NCI-H1436 (cell line): ENCODE measurements at places on chromosomes 4 and X.

GRCh38 chr4:153560908-153561307 is 94.7 kb downstream of the TMEM131L start:
- no peak for DNase-seq

DNA sequence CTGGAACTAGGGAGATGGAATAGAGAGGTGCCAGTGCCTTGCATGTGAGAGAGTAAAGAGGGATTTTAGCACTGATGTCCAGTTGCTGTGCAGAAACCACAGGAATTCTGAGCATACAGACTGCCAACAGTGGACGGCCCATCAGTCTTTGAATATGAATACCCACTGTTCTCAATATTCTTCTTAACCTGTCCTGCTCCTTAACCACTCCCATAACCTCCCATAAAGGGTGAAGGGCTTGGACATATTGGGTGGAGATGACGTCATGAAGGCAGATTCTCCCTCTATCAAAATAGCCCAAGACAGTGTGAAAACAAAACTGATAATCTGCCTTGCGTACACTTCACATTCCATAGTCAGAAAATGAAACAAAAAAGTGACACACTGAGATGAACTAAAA is 1313.7 kb upstream of the PABPC4L start:
- no peak for DNase-seq

DNA sequence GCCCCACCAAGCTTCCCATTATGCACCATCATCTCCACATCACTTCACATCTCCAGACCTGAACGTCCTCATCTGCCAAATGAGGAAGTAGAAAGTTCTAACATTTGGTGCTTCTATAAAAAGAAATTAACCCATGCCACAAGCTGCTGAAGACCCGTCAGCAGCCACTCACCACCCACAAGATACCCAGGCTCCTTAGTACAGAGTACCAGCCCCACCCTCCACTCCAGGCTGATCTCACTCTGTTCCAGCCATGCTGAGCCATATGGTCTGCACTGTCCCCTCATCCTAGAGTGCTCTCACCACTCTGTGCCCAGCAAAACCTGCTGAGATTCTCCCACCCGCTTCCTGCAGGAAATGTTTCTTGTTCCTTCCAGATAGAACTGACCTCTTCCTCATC is 240.8 kb upstream of the PPARGC1A start:
- DNase-seq, result no peak

- no peak for DNase-seq
Measured at GRCh38 chr4:53916431-53916889, 147.9 kb downstream of the CHIC2 start.

- DNase-seq, result no peak
Measured at GRCh38 chr4:107619066-107619465, 101.0 kb downstream of the PAPSS1 start.

- DNase-seq, result no peak
Measured at GRCh38 chrX:20712811-20713210, 446.1 kb upstream of the RPS6KA3 start.

DNA sequence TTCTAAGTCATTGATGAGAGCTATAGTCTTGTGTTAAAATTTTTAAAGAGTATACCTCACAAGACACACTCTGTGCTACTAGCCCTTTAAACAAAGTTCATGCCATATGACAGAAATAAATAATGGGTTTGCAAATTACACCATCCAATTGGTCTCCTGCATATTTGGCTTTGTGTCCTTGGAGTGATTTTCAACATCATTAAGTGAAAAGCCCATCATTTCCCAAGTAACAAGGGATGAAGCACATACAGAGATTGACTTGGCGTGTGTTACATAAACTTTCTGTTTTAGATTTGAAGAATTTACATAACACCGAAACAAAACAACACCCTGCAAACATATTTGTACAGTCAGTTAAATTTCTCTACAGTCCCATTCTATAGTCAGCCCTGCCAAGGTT is 216.9 kb upstream of the NEIL3 start:
- DNase-seq, result no peak

DNA sequence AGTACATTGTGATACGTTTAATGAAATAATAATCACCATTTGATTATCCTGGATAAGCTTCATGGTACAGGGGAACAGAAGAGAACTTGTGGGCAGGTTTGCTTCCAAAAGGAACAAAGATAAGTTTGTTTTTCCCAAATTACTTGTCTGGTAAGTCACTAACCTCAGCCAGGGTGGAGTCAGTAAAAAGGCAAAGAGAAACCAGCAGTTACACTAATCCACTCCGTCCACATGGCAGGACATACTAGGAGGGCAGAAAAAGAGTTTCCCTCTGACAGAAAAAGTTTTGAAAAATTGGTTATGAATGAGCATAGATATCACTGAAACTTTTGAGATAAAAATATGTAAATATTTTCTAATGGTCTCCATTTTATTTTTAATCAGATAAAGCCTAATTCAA is 285.9 kb downstream of the IL15 start:
- no peak for DNase-seq

- DNase-seq, result no peak
Measured at GRCh38 chr4:65399084-65399483, 271.2 kb downstream of the EPHA5 start.

DNA sequence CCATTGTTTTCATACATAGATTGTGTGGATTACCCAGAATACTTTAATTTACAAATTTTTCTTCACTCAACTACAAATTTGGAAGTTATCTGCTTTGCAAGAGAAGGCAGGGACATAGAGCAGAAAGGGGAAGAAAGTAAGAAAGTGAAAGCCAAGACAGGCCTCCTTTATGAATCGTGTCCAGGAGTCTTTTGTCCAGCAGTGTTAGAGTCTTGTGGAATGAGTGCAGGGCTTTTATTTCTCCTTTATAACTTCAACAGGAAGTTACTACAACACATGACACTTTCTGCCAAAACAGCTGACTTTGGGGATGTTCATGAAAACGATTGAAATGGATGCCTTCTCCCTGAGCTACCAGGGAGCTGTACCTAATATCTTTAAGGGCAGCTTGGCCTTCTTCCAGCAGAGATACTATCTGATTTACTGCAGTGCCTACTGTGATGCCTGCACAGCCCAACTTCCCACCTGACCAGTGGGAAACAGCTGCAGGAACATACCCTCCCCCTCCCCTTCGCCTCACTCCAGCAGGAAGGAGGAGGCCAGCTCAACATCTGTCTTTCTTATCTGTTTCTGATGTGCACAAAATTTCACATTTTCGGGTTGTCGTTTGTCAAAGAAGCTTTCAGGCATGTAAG is 557.7 kb upstream of the SLIT2 start:
- no peak for DNase-seq

GRCh38 chr4:77201857-77202256 is 44.9 kb downstream of the CCNG2 start:
- no peak for DNase-seq

DNA sequence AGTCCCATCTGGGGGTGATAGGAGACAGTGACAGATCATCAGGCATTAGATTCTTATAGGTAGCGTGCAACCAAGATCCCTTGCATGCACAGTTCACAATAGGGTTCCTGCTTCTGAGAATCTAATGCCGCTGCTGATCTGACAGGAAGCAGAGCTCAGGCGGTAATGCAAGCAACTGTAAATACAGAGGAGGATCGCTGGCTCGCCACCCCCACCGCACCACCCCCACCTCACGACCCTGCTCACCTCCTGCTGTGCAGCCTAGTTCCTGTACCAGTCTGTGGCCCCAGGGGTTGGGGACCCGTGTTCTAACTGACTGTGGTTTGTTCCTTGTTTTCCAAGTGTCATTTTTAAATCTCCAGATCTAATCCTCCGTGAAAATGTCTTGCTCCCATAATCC is 89.0 kb upstream of the MAPK10 start:
- no peak for DNase-seq
